ENCODE measurements at places on chromosomes 5 and 9.

GRCh38 chr9:81461196-81461595 is 228.2 kb downstream of the TLE1 start:
- no peak for DNase-seq

GRCh38 chr9:127523312-127523851 is 72.1 kb downstream of the LRSAM1 start:
- no peak for DNase-seq

DNA sequence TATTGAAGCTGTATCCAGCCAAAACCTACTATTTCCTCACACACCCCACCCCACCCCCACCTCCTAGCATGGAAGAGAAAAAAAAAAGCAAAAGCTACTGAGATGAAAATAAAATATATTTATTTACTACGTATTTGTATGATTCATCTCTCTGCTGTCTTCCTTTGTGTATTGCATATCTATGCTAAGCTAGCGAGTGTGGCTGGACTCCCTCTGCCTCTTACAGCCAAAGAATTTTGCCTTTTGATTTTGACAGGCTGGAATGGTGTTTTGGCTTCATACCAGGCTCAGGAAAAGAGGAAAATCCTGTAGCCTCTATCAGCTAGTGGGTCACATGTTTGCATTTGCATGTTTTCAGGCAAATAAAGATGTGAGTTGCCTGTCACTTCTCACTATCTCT is 2.2 kb downstream of the ABLIM3 start:
- DNase-seq = no peak

GRCh38 chr5:52502460-52502999 is 285.2 kb upstream of the ITGA1 start:
- no peak for DNase-seq

DNA sequence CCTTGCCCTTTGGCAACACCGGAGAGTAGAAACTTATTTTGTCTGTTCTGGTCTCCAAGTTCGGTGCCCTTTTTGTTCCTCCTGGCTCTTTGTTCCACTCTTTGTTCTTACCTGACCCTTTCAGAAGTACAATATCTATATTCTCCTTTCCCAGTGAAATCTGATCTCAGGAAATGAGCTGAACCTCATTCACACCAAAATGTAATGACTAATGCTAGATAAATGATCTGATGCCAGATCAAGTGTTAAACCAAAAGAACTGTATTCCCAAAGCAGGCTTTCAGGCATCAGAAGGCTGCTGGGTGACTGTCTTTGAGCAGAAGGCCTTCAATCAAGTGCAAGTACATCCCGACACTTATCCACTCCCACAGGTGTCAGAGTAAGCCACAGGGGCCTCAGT is 156.4 kb downstream of the SPOCK1 start:
- DNase-seq = no peak

DNA sequence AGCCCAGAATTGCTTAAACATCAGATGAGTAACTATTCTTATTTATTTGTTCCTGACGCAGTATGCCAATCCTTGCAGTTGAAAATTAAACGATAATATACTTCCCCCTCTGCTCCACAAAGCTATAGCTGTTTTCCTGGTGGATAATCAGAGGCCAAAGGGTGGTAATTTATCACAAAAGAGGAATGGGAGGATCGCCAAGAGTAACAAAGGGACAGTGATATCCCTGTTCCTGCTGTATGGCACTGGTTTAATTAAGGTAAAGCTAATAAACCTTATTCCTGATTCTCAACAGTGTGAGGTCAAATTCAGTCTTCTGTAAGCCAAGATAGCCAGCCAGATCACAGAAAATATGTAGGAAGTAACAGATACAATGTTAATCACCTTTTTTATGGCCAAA is 33.4 kb upstream of the PTGER4 start:
- no peak for DNase-seq

GRCh38 chr5:103561685-103562452 is 720 bp downstream of the NUDT12 start:
- no peak for DNase-seq

- no peak for DNase-seq
These were observed 159.3 kb downstream of the TMC1 start for GRCh38 chr9:72680593-72681282.

- DNase-seq = no peak
These were observed 297.5 kb downstream of the AGTPBP1 start for GRCh38 chr9:85444243-85444642.

DNA sequence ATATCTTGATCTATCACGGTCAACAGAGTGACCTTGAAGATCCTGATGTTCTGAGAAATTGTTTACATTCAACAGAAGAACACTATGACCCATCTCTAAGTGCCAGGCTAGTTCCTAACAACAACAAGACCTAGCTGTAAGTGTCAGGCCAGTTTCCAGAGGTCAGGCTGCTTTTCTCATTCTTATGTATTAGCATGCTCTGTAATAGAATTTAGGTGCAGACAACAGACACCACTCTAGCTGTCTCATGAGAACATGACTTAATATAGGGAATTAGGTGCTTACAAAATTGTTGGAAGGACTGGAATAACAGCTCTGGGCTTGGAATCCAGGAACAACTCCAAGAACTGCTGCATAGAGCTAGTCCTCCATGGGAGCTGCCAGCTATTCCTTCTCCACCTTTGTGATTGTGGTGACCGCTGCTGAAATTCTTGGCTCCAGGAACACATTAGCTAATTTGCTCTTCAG is 138.7 kb downstream of the SNX18 start:
- DNase-seq = no peak

- no peak for DNase-seq
These were observed 59.2 kb downstream of the NDST1 start for GRCh38 chr5:150567031-150567717.

DNA sequence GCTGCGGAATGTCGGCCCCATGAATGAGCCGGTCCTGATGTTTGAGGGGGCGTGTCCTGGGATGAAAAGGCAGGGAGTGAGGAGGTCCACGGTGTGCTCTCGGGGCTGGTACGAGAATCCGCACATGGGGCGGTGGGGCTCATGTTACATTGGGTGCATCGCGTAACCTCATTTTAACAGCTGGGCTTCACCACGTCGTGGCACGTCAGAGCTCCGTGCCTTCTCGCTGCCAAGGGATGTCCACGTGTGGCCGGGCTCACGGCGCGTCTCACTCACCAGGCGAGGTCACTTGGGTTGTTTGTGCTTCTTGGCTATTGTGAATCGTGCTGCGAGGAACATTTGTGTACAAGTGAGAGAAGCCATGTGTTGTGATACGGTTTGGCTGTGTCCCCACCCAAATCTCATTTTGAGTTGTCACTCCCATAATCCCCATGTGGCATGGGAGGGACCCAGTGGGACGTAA is 29.1 kb upstream of the IRX4 start:
- no peak for DNase-seq

DNA sequence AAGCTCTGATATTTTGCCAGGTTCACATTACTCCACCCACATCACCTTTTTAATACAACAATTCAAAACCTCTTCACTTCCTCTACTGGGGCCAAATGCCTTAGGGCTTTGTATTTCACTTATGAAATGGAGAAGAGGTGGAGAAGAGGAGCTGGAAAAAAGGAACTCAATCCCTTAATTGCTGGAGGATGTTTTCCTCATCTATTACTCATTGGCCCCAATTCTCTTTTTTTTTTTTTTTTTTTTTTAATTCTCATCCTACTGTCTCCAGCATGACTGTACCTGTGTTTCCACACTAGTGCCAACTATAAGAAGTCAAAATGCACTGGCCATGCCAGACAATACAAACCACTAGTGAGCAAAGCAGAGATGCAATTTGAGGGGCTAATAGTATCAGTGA is 20.9 kb downstream of the FAM13B start:
- no peak for DNase-seq

GRCh38 chr5:4254736-4255135 is 659.1 kb downstream of the IRX1 start:
- no peak for DNase-seq

- no peak for DNase-seq
These were observed 7.5 kb upstream of the PLCXD3 start for GRCh38 chr5:41517909-41518308.

DNA sequence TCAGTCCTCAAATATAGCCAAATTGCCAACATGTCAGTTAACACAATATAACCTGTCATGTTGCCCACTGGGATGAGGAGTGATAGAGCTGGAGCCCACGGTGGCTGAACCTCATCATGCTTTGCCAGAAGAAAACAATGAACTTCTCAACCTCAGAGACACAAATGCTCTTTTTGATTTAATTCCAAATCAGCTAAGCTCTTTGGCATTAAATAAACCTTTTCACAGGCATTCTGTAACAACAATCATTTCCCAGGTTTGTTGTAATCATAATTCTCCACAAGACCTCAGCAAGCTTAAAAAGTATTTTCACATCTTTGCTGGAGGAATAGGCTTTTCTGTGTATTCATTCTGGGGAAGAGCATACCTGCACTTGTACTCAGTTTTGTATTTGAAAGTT is 830.9 kb downstream of the MAT2B start:
- no peak for DNase-seq

DNA sequence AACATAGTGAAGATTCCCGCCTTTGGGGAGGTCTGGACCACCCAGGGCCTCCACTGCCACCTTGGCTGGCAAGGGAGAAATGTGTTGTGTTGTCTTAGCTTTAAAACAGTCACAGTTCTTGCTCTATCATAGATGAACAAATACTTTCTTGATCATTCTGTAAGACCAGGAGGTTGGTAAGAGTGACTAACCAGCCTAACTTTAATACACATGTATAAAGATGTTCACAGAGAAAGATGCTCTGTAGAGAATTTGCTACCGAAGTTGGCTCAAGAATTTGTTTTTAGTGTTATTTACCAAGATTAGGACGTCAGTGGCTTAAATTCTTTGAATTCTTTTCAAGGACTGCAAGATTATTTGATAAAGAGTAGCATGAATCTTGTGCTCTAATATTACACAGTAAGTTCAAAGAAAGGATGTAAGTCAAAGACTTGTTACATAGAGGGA is 28.4 kb downstream of the GLRX start:
- no peak for DNase-seq

DNA sequence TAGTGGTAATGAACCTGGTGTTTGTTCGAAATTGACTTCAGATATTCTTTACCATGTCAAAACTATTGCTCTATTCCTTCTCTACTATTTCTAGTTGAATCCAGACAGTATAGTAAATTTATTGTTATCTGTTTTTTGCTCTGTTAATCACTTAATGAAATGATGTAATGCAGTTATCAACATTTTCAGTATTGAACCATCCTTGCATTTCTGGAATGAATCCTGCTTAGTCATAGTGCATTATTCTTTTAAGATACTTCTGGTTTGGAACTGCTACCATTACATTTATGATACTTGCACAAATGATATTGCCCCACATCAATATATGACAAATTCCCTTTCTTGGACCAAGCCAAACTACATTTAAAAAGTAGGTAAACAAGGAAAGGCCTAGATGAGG is 554.0 kb upstream of the KLF4 start:
- DNase-seq = no peak

DNA sequence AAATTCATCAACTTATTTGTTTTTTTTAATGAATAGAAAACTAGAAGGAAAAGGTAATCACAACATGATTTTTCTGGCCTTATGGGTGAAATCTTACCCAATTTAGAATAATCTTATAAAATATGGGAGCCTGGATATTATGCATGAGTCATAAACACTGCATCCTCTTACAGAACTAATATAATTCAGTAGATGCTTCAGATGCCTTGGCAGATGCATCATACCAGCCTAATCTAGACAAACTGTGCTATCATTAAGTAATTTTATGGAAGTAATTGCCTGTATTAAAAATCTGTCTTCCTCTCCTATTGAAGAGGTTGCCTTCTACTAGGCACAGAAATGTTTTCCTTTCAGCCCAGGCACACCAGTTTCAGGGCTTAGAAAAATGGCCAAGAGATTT is 2384.6 kb upstream of the WWC1 start:
- no peak for DNase-seq

- no peak for DNase-seq
These were observed 417.2 kb downstream of the TMEM232 start for GRCh38 chr5:110309222-110309621.

- no peak for DNase-seq
These were observed 129.9 kb downstream of the BAAT start for GRCh38 chr9:101254733-101255433.

DNA sequence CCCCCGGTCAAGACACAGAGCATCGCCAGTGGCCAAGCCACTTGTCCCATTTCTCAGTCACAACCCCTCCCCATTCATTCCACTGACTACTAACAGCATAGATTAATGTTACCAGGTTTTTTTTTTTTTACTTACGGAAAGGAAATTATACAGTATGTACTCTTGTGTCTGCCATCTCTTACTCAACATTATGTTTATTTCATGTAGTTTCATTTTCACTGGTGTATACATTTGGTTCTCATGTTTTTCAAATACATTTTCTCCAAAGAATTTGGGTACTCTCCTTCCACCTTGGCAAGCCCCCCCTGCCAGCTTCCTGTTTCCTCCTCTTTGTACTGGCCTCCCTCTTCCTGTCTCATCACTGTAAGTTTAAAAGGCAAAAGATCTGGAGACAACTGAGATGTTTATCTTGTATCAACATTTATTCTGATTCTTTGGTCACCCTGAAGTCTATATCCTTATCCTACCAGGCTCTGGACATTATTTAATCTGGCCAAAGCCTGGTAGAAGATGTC is 207.3 kb downstream of the SAXO1 start:
- no peak for DNase-seq

- no peak for DNase-seq
These were observed 75.4 kb upstream of the ANKH start for GRCh38 chr5:14946815-14947620.

- DNase-seq = no peak
These were observed 290.0 kb downstream of the ACTL7B start for GRCh38 chr9:108565651-108566378.

GRCh38 chr5:164214698-164215097 is 709.3 kb downstream of the MAT2B start:
- DNase-seq = no peak

GRCh38 chr9:110257097-110257841 is 962 bp upstream of the TXN start:
- DNase-seq = no peak

DNA sequence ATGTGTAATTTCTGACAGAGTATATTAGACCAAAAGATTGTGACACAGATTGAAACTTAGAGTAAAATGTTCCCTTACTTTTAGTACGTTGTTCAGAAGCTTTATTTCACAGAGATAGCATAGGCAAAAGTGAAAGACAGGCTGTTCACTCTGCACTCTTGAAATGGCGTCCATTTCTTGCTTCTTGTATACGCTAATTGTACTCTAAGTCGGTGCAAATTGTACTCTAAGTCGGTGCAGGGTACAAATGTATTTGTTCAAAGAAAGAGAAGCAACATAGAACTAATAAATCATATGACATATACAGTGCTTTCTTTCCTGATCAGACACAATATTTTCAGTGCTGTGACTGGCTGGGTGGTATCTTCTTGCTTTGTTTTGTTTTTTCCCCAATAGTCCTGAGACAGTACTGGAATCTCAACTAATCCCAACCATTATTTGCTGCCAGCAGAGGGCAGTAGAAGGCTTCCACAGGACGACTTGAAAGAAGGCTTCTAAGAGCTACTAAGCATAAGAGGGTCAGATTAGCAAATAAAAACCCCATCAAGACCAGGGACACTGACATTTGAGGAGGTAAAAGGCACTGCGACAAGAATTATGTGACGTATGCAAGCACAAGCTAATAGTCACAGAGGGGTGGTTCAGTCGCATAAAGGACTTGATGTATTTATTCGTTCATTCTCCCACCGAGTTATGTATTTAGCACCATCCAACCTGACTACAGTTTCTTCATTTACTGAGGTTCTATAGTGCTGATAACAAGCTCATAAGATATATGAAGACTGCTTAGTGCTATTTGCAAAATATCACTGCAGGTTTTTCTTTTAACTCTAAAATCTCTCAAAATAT is 831.8 kb downstream of the TAF11L14 start:
- DNase-seq = no peak

GRCh38 chr9:125631391-125632085 is 75.5 kb downstream of the MAPKAP1 start:
- DNase-seq = no peak

- DNase-seq = no peak
These were observed 880.9 kb upstream of the SEMA6A start for GRCh38 chr5:117455236-117456233.

Measured in stimulated activated naive CD4-positive, alpha-beta T cell treated with Interleukin-2 at 50 U/mL for 16 hours (primary cell).